ENCODE measurements at places on chromosomes 2 and 18. TPM values are rescaled to one million over a fixed set of nuclear protein-coding genes. Genes with fewer than 3 reads are reported as not detected.

DNA sequence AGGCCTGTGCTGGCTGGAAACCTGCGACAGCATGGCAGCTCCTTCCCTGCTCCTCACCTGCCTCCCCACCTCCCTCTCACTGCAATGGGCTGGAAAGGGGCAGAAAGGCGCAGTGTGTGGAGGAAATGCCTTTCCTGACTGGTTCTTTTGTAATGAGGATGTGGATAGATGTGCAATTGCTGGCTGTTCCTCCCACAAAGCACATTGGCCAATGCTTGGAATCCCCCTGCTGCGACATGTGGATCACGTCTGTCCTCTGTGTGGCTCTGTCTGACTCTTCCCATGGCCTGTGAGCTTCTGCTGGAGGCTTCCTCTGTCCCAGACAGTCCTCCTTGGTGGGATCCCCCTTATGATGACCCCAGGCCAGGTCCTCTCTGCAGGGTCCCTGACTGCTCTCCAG, 172.5 kb downstream of the NCK2 start:
- no peaks in the 10 kb centered on the region for H3K27me3 ChIP-seq
- no peaks in the 10 kb centered on the region for H3K36me3 ChIP-seq
- no peaks in the 10 kb centered on the region for H3K4me1 ChIP-seq

DNA sequence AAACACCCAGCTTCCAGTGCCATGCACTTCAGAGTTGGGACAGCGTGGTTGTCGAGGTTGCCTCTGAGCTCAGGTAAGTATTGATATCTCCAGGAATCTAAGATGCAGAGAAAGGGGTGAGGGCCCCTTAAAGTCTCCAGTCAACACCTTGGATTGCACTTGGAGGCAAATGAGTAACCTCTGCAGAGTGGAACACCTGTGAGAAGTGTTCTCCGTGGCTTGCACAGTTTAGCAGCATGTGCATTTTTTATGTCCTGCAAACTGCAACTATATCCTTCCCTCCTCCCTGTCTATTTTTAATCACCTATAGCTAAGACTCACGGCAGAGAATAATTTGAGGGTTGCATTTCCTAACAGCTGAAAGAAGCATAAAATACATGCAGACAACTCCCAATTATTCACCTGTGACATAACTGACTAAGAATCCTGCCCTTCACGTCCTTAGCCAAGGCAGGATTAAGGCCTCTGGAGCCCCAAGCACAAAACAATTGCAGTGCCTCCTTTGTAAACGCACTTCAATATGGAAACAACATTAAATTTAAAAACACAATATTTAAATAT, 1.6 kb upstream of the ZNF385B start:
- no peaks in the 10 kb centered on the region for H3K36me3 ChIP-seq
- DNase-seq: no peak
- H3K4me1 ChIP-seq: no peaks in the 10 kb centered on the region
- H3K27ac ChIP-seq: no peak overlapping the region

DNA sequence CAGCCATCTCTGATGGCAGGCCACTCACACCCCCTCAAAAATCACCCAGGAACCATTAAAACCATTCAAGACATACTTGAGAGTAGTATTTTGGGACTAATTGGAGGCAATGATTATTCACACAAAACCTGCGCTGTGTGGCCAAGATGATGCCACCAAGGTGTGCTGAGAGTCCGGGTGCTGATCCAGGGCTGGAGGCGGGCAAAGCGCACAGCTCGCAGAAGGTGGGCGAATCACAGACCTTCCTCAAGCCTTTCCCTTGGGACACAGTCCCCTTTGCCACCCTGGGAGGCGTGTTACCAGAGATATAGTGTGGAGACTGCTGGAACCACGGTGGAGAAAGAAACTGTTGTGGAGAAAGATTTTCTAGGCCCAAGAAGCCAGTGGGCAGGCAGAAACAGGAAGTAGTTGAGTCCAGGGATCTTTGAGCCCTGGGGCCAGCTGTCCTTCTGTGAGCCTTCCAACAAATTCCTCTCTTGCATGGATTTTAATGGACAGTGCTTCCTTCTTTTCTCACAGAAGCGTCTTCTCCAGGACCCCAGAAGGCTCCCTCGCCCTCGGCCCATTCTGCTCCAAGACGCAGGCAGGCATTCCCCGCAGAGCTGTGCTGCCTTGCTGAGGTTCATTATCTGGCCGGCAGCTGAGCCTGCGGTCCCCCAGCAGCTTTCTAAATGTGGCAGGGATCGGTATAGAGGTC, 8.0 kb downstream of the COPS9 start:
- H3K4me3 ChIP-seq: no peak overlapping the region
- no peaks in the 10 kb centered on the region for H3K4me1 ChIP-seq
- no peak overlapping the region for H3K27ac ChIP-seq

GRCh38 chr2:163548970-163549369, 186.8 kb downstream of the FIGN start:
- H3K4me3 ChIP-seq: no peak overlapping the region
- H3K36me3 ChIP-seq: no peaks in the 10 kb centered on the region
- no peaks in the 10 kb centered on the region for H3K4me1 ChIP-seq

- H3K36me3 ChIP-seq: no peaks in the 10 kb centered on the region
- H3K27me3 ChIP-seq: no peaks in the 10 kb centered on the region
- H3K27ac ChIP-seq: no peak overlapping the region
- DNase-seq: no peak
- no peak overlapping the region for H3K4me3 ChIP-seq
Measured at GRCh38 chr2:1758171-1758570, 13.9 kb upstream of the PXDN start.

- H3K36me3 ChIP-seq: no peaks in the 10 kb centered on the region
- DNase-seq: peak; percentile 42
- peaks cover 3% of the 10 kb centered on the region for H3K4me1 ChIP-seq
- peak overlapping the region; percentile 92 for H3K27ac ChIP-seq
Measured at GRCh38 chr2:174682007-174682577, 82.2 kb downstream of the CHRNA1 start.

- no peaks in the 10 kb centered on the region for H3K4me1 ChIP-seq
- no peaks in the 10 kb centered on the region for H3K27me3 ChIP-seq
- H3K27ac ChIP-seq: no peak overlapping the region
- H3K36me3 ChIP-seq: no peaks in the 10 kb centered on the region
Measured at GRCh38 chr2:170354855-170355780, 177.2 kb downstream of the MYO3B start.

- H3K36me3 ChIP-seq: no peaks in the 10 kb centered on the region
- H3K27ac ChIP-seq: no peak overlapping the region
- H3K27me3 ChIP-seq: no peaks in the 10 kb centered on the region
- DNase-seq: no peak
Measured at GRCh38 chr2:110927526-110927925, 193.2 kb upstream of the BCL2L11 start.

CNGA3 gene
- not detected for total RNA-seq

ALLC gene
- total RNA-seq: not detected

MYOM1 gene
- total RNA-seq: 8.2 TPM

TSPYL6 gene
- not detected for total RNA-seq

PIKFYVE gene
- 11.5 TPM for total RNA-seq

TTN gene
- 8.4 TPM for total RNA-seq

Data from uterus (tissue), 4 donors.